ENCODE measurements at places on chromosomes 13 and 19.

GRCh38 chr13:110036060-110036459 lies 249.7 kb upstream of the IRS2 start:
- no peak for DNase-seq

- no peak for DNase-seq
These were observed 5.7 kb downstream of the ACTN4 start for GRCh38 chr19:38653028-38653571.

- no peak for DNase-seq
These were observed 919.8 kb upstream of the SLITRK1 start for GRCh38 chr13:84802073-84802472.

DNA sequence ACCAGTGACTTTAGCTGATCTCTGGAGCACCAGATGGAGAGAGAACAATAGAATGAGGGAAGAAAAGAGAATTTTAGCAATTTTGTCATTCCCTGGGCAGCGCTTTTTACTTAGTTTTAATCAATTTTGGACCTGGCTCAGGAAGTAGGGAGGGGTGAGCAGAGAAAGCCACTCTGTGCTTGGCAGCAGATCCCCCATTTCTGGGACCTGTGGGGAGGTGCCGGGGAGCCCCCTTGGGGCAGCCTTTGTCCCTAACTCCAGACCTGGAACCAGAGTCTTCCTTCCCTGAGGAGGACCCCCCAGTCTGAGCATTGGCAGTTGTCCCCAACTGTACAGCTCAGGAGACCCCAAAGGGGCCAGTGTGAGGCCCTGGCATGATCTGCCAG lies 10.5 kb downstream of the LYL1 start:
- DNase-seq: no peak

- DNase-seq: peak; percentile 28
These were observed 1338.8 kb upstream of the MIR17HG start for GRCh38 chr13:90008707-90009149.

DNA sequence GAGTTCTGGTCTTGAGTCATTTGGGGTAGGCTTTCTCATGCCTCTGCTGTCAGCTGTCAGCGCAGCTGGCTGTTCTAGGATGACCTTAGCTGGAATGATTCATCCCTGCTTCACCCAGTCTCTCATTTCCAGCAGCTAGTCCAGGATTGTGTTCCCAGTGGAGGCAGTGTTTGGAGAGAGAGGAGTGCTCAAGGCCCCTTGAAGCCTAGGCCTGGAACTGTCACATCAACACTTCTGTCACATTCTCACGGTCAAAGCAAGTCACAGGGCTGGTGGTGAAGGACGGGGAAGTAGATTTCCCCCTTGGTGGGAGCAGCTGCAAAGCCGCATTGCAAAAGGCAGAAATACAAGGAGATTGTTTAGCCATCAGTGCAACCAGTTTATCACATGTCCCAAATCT lies 15.2 kb downstream of the TPT1 start:
- no peak for DNase-seq

- DNase-seq: no peak
These were observed 21.6 kb downstream of the MAST3 start for GRCh38 chr19:18119013-18119716.

GRCh38 chr13:111584101-111584672 lies 263.7 kb downstream of the TEX29 start:
- DNase-seq: no peak

- no peak for DNase-seq
These were observed 1709.2 kb upstream of the PCDH20 start for GRCh38 chr13:63124863-63125262.

DNA sequence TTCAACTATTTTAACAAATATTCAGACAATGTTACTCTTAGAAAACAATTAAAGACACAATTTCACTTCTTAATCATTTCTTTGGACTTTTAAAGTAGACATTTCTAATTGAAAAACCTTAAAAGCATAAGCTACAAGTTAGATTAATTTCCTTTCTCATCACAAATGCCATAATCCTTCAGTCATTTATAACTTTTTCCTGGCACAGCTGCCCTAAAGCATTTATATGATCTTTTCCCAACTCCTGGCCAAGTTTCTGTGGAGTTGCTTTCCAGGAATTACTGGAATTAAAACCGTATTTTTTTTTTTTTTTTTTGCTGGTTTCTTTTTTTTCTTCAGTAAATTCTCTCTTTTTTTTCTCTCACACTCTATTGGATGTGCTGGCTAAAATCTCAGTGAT lies 615.9 kb downstream of the TBC1D4 start:
- DNase-seq: no peak

DNA sequence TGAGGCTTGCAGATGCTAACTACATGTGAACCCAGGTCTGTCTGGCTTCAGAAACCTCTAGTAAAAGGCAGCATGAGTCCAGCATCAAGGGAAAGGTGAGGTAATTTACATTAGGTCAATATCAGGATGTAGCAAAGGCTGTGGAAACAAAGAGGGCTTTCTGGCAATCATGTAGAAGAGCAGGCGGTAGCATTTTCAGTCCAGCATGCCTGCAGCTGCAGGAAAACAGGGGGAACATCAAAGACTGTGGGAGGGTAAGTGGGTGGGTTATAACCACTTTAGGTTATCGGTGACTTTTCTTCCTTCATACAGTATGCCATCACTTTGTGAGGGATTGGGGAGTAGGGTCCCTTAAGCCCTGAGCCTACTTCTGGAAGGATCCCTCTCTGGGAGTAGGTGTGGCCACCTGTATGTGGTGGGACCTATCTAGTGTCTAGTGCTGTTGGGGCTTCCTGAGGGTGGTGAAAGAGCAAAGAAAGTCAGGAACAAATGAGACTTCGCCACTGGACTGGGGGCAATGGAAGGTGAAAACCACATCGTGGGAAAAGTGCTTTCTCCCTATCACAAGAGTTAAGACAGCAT lies 10.8 kb downstream of the SUGP2 start:
- no peak for DNase-seq

DNA sequence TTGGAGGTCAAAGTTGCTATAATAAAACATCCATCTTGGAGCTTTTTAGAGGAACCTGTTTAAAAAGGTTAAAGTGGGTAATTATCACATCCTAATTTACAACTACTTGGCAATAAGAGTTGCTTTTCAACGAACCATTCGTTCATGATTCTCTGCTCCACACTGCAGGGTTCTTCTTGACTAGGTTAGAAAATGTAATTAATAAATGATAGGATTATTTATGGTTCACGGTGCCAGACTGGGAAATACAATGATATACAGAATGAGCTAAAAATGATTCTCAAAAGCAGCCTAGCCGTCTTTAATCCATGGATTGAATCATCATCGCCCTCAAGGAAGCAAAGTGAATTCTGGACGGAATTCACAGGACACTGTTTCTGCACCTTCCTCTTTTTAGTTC lies 291.2 kb downstream of the TEX29 start:
- DNase-seq: no peak

- DNase-seq: no peak
These were observed 14.8 kb downstream of the SLC8A2 start for GRCh38 chr19:47456721-47457474.

DNA sequence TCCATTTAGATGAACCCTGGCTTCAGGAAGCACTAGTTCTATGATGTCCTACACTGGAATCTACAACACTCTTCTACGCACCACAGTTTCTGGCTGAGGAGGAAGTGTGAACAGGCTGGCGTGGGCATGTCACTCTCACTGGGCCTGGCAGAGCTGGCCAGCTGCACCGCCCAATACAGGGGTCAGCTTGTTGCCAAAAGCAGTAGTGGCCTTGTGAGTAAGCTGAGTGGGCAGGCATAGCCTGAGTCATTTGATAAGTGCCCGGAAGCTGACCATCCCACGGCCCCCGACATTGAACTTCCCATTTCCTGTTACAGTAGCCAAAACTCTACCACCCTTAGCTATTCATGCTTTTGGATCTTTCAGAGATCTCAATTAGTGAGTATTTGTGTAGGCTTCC lies 240.9 kb upstream of the SERP2 start:
- no peak for DNase-seq
